ENCODE measurements at places on chromosomes 3 and 15. TPM values are rescaled to one million over a fixed set of nuclear protein-coding genes. Genes with fewer than 3 reads are reported as not detected.

Gene GHRL
- total RNA-seq: not detected

Gene HYAL1
- total RNA-seq: 18.4 TPM

Gene GOLGA6D
- not detected for total RNA-seq

DNA sequence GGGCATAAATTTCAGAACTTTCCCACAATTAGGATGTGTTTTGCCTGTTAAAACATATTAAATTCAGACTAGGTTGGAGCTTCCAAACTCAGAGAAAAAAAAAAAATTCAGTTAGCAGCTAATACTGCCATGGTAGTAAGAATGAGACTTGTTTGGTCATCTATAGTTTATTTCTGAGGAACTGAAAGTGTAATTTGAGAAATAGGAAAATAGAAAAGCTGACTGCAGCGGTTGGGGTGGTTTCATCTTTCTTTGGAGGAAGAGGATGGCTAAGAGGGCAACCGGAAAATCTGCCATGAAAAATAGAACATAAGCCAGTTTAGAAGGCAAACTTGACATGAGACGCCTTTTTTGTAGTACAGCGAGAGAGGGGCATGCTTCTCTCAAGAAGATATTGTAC, 371.2 kb upstream of the ROBO2 start:
- DNase-seq: no peak

GRCh38 chr15:69793781-69794451, 303.8 kb downstream of the TLE3 start:
- no peak for DNase-seq

DNA sequence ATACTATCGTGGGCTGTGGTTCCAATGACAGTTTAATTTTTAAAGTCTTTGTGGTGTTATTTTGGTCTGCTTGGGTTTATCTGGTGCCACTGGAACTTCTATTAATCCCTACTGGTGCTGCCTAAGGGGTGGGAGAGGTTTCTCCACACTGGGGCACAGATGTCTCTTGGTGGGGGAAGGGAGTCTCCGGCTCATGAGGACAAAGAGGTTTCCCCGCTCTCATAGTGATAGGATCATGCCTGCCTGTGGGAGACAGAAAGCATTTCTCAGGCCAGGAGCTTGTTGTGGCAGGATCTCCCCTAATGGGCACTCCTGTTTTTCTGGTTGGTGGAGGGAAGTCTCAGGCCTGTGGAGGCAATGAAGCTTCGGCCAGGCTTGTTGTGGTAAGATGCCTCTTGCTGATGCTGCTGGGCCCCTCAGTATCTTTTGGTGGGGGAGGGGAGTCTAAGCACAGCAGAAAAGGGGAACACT, 84.3 kb upstream of the THRB start:
- no peak for DNase-seq

Gene DGKG
- not detected for total RNA-seq

Gene ACP3
- total RNA-seq: not detected

GRCh38 chr15:66940368-66940767, 125.0 kb upstream of the SMAD3 start:
- DNase-seq: no peak

Gene TIMP4
- total RNA-seq: 0.12 TPM

Gene PARP15
- total RNA-seq: not detected

Gene RPL39L
- total RNA-seq: 58.4 TPM

Gene ZMYND10
- 10.1 TPM for total RNA-seq

Gene THRB
- not detected for total RNA-seq

- DNase-seq: peak; percentile 40
These were observed 66.1 kb downstream of the LSM3 start for GRCh38 chr3:14244521-14245247.

DNA sequence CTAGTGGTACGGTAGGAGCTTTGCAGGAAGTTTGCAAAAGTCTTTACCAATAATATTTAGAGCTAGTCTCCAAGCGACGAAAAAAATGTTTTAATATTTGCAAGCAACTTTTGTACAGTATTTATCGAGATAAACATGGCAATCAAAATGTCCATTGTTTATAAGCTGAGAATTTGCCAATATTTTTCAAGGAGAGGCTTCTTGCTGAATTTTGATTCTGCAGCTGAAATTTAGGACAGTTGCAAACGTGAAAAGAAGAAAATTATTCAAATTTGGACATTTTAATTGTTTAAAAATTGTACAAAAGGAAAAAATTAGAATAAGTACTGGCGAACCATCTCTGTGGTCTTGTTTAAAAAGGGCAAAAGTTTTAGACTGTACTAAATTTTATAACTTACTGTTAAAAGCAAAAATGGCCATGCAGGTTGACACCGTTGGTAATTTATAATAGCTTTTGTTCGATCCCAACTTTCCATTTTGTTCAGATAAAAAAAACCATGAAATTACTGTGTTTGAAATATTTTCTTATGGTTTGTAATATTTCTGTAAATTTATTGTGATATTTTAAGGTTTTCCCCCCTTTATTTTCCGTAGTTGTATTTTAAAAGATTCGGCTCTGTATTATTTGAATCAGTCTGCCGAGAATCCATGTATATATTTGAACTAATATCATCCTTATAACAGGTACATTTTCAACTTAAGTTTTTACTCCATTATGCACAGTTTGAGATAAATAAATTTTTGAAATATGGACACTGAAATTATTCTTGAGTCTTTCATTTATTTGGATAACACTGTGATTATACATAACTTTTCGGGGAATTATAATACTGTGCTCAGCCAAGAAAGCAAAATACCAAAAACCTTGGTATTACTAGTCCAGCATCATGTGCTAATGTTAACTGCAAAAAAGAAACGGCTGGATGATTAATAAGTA, 2.2 kb downstream of the SOX2 start:
- DNase-seq: no peak

- no peak for DNase-seq
These were observed 14.2 kb downstream of the KIF7 start for GRCh38 chr15:89641053-89641452.

Gene SLC30A4
- 4.9 TPM for total RNA-seq

DNA sequence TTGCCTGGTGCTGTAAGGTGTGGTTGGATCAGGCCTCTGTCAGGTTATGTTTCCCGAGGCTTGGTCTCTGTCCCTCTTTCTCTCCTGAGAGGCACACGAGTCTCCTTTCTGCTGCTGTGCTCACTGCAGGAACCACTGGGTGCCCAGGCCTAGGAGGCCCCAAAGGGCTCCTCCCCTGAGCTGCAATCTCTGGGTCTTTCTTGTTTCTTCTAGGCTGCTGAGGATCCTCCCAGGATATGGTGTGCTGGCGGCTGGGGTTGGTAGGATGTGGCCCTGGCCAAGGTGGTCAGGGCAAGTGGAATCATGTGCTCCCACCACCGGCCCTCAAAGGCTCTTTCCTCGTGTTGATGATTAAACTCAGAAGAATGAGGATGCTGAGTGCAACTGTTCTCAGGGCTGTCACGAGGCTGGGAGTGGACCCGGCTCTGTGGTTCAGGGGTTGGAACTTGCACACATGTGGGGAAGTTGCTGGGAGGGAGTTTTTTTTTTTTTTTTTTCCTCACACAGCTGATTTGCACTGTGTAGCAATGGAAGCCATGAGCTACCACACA, 43.6 kb upstream of the CTSH start:
- DNase-seq: peak; percentile 44

- DNase-seq: no peak
These were observed 1.5 kb downstream of the ETFA start for GRCh38 chr15:76309601-76310330.

Gene SLC35G2
- 6.7 TPM for total RNA-seq

- no peak for DNase-seq
These were observed 17.0 kb upstream of the ARID3B start for GRCh38 chr15:74523982-74524381.

- DNase-seq: peak; percentile 17
These were observed 209.8 kb upstream of the THRB start for GRCh38 chr3:24704496-24704895.

Gene CXCR6
- 0.27 TPM for total RNA-seq

Gene GOLGA8J
- total RNA-seq: not detected

DNA sequence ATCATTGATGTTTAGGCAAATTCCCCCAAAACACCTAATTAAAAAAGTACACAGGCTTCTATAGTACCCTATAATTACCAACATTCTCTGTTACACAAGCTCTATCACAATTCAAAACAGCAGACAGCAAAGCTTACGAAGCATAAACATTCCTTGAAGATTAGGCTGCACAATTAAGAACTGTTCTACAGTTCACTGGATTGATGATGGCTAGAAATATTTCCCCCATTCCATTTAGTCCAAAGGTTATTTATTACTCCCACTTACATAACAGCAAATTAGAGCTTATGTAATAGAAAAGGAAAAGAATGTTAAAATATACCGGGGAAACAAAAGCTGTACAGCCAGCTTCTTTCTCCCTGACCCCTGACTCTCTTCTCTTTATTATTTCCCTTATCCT, 49.3 kb downstream of the UACA start:
- peak; percentile 42 for DNase-seq

- DNase-seq: no peak
These were observed 222.6 kb upstream of the NECTIN3 start for GRCh38 chr3:110849064-110849463.

Gene PLA1A
- total RNA-seq: not detected

Gene PRSS50
- total RNA-seq: not detected

GRCh38 chr3:67288466-67289106, 290.5 kb downstream of the KBTBD8 start:
- DNase-seq: no peak

DNA sequence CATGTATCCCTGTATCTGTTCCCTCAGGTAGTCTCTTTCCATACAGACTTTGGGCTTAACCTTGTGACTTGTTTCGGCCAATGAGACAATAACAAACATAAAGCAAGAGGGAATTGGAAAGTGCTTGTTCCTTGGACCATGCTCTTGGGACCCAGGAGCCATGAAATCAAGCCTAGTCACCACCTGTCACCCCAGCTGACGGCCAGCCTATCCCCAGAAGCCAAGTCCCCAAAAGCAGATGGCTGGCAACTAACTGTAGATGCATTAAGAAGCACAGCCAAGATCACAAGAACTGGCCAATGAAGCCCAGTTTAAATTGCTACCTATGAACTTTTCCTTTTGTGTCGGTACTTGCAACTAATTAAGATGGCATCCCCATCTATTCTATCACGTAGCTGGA, 822.0 kb downstream of the CADM2 start:
- DNase-seq: peak; percentile 82

DNA sequence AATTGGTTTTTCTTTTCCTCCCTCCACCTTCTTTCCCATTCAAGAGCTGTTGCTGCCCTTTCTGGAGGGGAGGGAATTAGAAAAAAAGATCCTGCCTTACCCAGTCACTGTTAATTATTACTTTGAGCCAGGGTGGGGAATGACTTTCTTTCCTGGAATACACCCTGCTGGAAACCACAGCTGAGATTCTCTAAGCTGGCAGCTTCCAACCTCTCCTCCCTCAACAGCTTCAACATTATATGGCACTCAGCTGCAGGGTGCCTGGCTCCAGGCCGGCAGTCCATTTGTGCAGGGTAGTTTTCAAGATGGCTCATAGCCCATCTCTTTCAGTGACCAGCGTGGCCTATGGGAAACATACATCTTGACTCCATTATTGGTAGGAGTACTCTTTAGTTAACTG, 105.8 kb downstream of the UBE3A start:
- DNase-seq: peak; percentile 51

DNA sequence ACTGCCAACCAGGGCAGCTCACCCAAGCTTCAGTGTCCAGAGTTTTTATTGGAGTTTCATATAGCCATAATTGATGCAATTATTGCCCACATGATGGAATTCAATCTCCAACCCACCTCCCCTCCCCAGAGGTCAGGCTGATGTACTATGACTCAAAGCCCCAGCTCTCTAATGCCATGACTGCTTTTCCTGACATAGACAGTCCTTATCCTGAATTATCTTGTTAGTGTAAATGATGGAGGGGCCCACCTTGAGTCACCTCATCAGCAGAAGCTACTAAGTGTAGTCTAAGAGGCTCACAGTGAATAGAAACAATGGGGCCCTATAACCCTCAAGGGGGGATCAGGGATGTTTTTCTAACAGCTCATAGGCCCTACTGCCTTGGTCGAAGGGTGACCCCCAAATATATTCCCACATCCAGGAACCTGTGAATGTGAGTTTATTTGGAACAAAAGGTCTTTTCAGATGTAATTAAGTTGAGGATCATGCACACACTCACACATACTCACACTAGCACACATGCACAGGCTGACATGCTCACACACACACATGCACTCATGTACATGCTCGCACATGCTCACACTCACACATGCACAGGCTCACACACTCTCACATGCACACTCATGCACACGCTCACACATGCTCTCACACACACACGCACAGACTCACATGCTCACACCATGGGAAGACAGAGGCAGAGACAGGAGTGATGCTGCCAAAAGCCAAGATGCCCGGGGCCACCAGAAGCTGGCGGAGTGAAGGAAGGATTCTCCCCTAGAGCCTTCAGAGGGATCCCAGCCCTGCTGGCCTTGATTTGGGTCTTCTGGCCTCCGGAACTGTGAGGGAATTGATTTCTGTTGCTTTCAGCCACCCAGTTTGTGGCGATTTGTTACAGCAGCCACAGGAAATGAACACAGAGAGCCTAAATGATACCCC, 131.2 kb upstream of the SMAD3 start:
- no peak for DNase-seq

Gene LRRC34
- total RNA-seq: not detected

Gene RSRC1
- total RNA-seq: 41.9 TPM

GRCh38 chr3:9553021-9553947, at the start of gene LHFPL4:
Gene LHFPL4 (minus strand): TSS chr3:9553822. CDS start chr3:9552679, 1,143 bp downstream.
- DNase-seq: peak; percentile 60

GRCh38 chr15:89436560-89437311, 59.6 kb downstream of the RHCG start:
- DNase-seq: no peak

- DNase-seq: peak; percentile 68
These were observed 113.4 kb downstream of the SRGAP3 start for GRCh38 chr3:9135930-9136525.

- no peak for DNase-seq
These were observed 95.7 kb upstream of the AGTR1 start for GRCh38 chr3:148601766-148602685.

- no peak for DNase-seq
These were observed 30.9 kb upstream of the ATP1B3 start for GRCh38 chr3:141845407-141846049.

DNA sequence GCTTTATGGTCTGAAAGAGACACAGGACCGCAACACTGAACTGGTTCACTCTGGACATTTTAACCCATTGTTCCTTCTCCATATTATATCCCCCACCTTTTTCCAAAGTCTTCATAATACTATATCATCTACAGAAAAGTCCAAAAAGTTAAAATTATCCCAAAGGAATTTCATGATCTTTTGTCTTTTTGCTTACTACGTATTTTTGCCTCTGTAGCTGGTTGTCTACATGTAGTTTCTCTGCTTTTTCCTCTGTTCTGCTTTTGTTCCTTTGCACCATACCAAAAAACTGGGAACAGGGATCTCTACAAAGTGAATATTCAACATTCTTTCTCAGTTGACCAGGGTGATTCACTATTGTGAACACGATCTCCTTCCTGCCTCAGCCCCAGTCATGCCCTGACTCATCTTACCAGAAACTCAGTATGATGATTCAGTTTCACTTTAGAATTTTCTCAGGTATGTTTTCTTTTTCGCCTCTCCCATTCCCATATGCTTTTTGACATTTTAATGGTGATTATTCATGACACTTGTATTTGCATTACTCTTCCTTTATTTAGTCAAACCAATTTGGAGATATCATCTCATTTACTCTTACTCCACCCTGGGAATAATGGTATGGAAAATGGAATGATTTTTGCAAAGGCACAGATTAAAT, 14.5 kb downstream of the EMC4 start:
- DNase-seq: no peak

GRCh38 chr15:24898715-24899272, 56.0 kb upstream of the SNRPN start:
- no peak for DNase-seq

GRCh38 chr15:77118882-77119321, 48.0 kb upstream of the TSPAN3 start:
- DNase-seq: peak; percentile 86

- DNase-seq: no peak
These were observed 369.2 kb upstream of the MCTP2 start for GRCh38 chr15:93861956-93862741.
